GM04504 (cell line): ENCODE measurements at places on chromosomes 7 and 10.
A peak's percentile ranks its signal among the peaks of the same experiment; 100 is the strongest.

DNA sequence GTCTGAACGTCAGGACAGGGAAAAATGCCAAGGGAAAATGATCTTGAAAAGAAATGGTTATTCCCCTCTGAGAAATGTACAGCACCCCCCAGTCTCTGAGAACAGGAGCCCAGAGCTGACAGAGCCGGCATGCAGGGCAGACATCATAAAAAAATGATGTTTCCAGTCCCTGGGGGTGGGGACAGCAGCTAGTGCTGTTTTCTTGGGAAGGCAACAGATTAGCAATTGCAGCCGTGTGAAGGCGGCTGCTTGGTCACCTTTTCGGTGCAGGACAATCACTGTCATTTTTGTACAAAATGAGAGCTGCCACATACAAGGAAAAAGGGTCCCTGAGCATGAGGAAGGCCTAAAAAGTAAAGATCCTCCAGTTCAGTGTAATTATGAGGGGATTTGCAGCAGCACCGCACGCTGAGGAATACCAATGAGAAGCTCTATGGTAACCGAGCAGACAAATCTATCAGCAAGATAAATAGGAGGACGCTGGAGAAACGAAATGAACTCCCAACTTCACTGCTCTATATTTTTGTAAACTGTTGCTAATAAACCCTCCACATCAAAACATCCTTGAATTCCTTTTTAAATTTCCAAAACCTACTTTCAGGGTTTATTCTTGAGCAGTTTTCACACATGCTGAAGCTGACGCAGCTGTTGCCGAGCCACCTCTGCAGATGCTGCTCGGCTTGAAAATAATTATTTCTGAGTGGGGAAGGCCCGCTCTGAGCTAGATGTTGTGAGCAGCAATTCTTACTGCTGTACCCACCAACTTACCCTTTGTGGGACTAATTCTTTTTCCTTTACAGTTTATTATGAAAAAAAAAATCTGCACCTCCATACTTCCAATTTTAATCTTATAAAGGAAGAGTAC lies 98.2 kb upstream of the NEBL start:
- no peak for DNase-seq

- DNase-seq: no peak
Measured at GRCh38 chr10:11082526-11082925, 64.9 kb downstream of the CELF2 start.

DNA sequence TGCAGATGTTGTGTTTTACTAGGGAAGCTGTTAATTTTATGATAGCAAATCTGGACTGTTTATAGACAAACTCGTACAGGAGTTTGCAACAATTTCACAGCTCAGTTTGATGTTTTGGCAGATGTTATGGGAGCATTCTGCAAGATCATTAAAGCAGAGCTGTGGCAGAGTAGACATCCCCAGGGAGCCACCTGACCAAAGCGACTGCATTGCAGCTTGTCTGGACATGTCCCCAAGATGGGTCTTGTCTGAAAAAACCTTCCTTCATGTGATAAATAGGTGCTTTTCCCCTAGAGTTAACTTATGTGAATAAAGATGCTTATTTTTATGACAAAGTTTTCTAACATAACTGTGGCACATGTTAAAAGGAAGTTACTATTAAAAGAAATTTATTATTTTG lies 91.2 kb upstream of the GPR141 start:
- DNase-seq: no peak

- DNase-seq: no peak
Measured at GRCh38 chr7:17477182-17477581, 178.7 kb downstream of the AHR start.

DNA sequence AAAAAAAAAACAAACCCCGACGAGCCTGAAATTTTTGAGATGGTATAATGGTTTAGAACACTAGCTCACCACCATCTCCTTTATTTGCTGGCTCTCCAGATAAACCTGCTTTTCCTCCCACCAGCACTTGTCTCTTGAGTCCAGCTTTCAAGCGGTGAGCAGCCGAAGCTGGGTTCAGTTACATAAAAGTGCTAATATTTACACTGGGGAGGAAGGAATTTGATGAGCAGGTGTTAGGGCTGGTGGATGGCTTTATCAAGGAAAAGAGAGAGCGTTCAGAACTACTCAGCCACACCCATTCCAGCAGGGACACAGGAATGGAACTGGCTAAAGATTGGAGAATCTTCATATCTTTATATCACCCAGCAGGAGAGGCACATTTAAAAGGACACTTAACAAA lies 6.6 kb upstream of the CALML3 start:
- no peak for DNase-seq

DNA sequence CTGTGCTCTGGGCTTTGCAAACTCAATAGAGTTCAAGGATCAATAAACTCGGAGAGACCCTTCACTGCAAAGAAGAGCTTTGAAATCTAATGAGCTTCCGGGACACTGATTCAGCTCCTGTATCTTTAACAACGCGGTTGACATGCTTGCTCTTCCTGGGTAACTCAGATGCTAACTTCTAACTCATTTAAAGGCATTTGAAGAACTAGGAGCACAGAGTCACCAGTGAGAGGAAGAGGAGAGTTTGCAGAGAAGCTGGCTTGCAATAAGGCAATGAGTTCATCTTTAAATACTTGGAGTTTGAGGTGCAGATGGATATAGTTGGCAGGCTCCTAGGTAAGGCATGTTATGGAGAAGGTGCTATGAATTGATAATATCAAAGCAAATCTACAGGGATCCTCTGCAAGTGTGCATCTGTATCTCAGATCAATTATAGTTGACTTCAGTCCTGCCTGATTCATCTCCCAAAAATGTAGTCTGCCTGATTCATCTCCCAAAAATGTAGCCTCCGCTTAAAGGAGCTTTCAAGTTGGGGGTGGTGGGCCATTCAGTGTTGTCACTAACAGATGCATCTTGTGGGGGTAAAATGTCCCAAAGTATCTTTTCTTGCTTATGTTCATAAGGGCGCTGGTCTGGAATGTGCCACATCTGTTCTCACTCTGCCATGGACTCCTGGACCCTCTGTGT lies 182.5 kb upstream of the PRSS58 start:
- DNase-seq: peak; percentile 51

DNA sequence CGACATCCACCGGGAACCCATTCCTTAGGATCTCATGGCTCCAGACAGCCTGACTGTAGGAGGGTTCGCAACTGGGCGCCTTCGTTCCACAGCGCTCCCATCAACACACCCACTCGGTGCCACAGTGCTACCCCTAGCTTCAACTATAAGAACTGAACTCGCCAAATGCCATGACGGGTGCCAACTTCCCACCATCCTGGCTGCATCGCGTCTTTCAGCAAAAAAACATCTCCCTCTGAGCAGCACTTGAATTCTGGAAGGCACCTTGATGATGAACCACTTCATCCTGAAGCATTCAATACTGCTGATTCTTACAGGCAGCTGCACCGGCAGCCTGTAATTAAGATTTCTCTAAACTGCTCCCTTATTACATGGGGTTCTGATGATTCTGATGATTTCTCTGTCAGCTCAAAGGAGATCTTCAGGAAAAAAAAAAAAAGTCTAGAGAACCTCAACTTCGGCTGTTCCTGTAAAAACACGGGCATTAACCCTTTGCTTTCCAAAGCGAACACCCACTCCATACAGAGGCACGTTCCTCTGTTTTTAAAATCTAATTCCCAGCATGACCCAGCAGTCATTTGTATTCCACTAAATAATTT lies 1.3 kb downstream of the CYTH3 start:
- DNase-seq: no peak

DNA sequence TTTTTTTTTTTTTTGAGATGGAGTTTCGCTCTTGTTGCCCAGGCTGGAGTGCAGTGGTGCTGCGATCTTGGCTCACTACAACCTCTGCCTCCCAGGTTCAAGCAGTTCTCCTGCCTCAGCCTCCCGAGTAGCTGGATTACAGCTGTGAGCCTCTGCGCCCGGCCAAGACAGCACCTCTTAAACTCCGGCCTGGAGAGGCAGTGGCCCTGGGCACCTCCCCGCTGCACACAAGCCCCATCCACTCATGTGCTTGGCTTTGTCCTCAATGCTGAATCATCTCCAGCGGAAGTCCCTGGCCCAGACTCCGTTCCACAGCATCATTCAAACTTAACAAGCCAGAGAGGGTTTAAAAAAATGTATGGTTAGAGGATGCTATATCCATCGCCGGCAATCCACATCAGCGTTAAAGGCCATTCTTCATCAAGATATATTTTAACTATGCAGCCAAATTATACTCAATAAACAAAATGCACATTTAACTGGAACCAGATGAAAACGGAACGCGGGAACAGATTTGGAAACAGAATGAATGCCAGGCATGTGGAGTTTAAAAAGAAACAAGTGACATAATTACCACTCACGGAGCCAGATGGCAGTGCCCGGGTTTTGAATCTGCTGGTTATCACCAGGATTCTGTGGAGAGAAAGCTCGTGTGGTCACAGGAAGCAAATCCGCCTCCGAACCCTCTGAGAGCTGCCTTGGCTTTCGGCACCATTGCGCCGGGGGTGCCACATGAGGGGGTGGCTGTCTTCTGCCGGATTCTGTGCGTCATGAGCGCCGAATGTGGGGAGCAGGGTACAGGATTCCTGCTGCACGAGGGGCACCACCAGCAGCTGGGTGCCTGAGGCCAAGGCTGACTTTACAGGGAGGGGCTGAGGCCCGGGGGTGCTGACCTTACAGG lies 45.6 kb upstream of the CFAP46 start:
- DNase-seq: peak; percentile 92

- DNase-seq: no peak
Measured at GRCh38 chr10:101566333-101567164, 21.5 kb downstream of the POLL start.

DNA sequence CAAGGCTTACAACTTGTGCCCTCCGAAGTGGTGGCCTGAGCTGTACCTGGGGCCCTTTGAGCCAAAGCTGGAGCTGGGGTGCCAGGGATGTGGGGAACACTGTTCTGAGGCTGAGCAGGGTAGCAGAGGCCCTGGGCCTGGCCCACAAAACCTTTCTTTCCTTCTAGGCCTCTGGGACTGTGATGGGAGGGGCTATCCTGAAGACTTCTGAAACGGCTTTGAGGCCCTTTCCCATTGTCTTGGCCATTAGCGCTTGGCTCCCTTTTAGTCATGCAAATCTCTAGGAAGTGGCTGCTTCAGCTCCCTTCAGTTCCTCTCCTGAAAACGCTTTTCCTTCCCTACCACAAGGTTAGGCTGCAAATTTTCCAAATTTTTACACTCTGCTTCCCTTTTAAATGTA lies 16.8 kb upstream of the CRYGN start:
- DNase-seq: no peak

GRCh38 chr7:30315589-30315988 lies 31.2 kb downstream of the ZNRF2 start:
- no peak for DNase-seq

GRCh38 chr7:123724817-123725253 lies 24.0 kb downstream of the WASL start:
- no peak for DNase-seq

- no peak for DNase-seq
Measured at GRCh38 chr10:131238669-131239280, 72.7 kb downstream of the TCERG1L start.

- no peak for DNase-seq
Measured at GRCh38 chr7:47684728-47685127, 102.8 kb upstream of the TNS3 start.

- DNase-seq: no peak
Measured at GRCh38 chr7:72281308-72281707, 130.8 kb downstream of the CALN1 start.

GRCh38 chr7:132752431-132752830 lies 176.2 kb upstream of the PLXNA4 start:
- no peak for DNase-seq

DNA sequence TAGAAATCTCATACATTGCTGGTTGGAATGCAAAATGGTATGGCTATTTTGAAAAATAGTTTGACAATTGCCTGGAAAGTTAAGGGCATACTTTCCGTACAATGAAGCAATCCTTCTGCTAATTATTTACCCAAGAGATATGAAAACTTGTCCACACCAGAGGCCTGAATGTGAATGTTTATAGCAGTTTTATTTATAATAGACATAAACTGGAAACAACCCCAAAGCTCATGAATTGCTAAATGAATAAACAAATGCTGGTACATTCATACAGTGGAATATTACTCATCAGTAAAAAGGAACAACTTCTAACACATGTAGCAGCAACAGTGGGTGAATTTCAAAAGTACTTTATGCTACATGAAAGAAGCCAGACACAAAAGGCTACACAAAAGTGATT lies 42.7 kb downstream of the MMRN2 start:
- no peak for DNase-seq

DNA sequence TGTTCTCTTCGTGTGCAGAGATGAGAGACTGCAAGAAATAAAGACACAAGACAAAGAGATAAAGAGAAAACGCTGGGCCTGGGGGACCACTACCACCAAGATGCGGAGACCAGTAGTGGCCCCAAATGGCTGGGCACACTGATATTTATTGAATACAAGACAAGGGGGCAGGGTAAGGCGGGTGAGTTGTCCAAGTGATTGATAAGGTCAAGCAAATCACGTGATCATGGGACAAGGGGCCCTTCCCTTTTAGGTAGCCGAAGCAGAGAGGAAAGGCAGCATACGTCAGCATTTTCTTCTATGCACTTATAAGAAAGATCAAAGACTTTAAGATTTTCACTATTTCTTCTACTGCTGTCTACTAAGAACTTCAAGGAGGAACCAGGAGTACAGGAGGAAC lies 762.1 kb downstream of the TNS3 start:
- DNase-seq: no peak

DNA sequence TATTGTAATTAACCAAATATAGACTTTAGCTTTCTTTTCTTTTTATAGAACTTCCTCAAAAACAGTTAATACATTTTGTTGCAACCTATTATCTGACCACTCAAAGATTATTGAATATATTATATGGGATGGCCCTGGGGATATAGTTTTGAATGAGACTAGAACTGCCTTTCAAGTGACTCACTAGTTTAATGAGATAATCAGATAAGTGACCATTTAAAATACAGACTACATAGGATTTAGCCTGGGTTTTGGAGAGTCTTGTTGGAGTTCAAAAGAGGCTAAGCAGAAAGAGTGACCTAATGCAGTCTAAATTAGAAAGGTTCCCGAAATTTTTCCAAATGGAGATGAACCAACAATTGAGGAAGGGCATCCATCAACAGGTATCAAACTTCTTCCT lies 305.2 kb upstream of the ETV1 start:
- no peak for DNase-seq
